ENCODE measurements at places on chromosomes 4 and X. TPM values are rescaled to one million over a fixed set of nuclear protein-coding genes. Genes with fewer than 3 reads are reported as not detected.

GRCh38 chrX:80282535-80282934 is 137.7 kb upstream of the TENT5D start:
- H3K4me3 ChIP-seq = no peak overlapping the region
- no peak for DNase-seq
- no peak overlapping the region for H3K27ac ChIP-seq
- no peaks in the 10 kb centered on the region for H3K27me3 ChIP-seq

ZNF732 gene
- not detected for total RNA-seq

DNA sequence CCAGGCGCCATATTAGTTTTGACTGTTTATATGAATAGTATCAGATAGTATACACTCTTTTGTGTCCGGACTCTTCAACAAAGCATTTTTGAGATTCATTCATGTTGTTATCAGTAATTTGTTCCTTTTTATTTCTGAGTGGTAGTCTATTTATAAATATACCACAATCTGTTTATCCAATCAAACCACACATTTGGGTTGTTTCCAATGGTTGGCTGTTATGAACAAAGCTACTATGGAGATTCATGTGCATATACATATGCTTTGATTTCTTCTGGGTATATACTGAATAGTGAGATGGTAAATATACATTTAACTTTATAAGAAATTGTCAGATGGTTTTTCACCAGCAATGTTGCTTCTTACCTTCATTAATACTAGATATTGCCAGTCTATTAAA is 36.8 kb upstream of the TAPT1 start:
- DNase-seq = no peak
- no peaks in the 10 kb centered on the region for H3K27me3 ChIP-seq
- H3K36me3 ChIP-seq = no peaks in the 10 kb centered on the region
- no peak overlapping the region for H3K4me3 ChIP-seq

DNA sequence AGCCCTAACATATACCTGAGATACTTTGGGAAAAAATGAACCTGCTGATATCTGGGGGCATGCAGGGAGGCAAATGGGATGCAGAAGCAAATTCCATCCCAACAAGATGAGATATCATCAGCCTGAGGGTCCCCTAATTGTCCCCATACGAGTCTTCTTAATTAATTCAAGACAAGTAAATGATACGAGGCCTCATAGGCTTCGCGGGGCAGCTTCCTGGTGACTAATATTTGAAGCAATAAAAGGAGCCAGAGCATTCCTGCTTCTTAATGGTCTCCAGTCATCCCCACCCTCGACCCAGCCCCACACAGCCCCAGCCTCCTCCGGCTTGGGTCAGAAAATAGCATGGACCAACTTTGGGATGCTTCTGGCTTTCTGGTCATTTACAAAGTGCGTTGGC is 99.6 kb upstream of the MSX1 start:
- H3K27ac ChIP-seq = no peak overlapping the region
- H3K4me3 ChIP-seq = no peak overlapping the region
- no peaks in the 10 kb centered on the region for H3K4me1 ChIP-seq
- H3K36me3 ChIP-seq = no peaks in the 10 kb centered on the region
- no peaks in the 10 kb centered on the region for H3K27me3 ChIP-seq

DNA sequence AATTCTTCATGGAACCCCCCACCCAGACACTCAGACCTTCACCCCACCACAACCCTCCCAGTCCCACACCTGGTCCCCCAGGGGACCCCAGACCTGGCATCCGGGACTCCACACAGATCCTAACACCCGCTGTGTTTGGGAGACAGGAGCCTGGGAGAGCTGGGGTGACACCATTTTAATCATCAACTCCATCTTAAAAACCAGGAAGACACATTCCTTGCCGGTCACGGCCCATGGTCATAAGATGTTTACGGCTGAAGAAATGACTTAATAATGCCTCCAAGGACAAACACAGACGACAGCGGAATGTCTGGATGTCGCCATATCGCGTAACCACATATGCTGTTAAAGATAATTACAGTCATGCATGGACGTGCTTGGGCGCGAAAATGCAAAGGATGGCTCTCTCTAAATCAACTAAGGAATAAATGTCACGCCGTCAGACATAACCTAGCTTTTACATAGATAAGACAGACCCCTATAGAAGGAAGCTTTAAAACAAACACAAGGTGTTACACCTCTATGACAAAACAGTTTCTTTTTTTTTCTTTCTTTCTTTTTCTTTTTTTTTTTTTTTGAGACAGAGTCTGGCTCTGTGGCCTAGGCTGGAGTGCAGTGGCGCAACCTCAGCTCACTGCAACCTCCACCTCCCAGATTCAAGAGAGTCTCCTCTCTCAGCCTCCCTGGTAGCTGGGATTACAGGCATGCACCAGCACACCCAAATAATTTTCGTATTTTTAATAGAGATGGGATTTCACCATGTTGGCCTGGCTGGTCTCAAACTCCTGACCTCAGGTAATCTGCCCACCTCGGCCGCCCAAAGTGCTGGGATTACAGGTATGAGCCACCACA is 2.1 kb upstream of the DHRSX start:
- H3K27ac ChIP-seq = peak overlapping the region; percentile 57
- H3K36me3 ChIP-seq = no peaks in the 10 kb centered on the region
- H3K4me1 ChIP-seq = no peaks in the 10 kb centered on the region

CLDN2 gene
- total RNA-seq = 86.5 TPM

- no peaks in the 10 kb centered on the region for H3K27me3 ChIP-seq
- H3K36me3 ChIP-seq = no peaks in the 10 kb centered on the region
- H3K4me3 ChIP-seq = no peak overlapping the region
- DNase-seq = no peak
- H3K27ac ChIP-seq = no peak overlapping the region
- no peaks in the 10 kb centered on the region for H3K4me1 ChIP-seq
These were observed 204.6 kb downstream of the PDGFRA start for GRCh38 chr4:54433686-54434085.

- no peaks in the 10 kb centered on the region for H3K4me1 ChIP-seq
- DNase-seq = no peak
- H3K27ac ChIP-seq = no peak overlapping the region
- H3K36me3 ChIP-seq = no peaks in the 10 kb centered on the region
- no peak overlapping the region for H3K4me3 ChIP-seq
These were observed 23.3 kb upstream of the ANXA5 start for GRCh38 chr4:121720109-121720508.

ZCCHC18 gene
- not detected for total RNA-seq

GRCh38 chr4:5037553-5038551 is 13.4 kb upstream of the STK32B start:
- no peaks in the 10 kb centered on the region for H3K27me3 ChIP-seq
- no peak overlapping the region for H3K27ac ChIP-seq
- no peaks in the 10 kb centered on the region for H3K36me3 ChIP-seq
- no peak overlapping the region for H3K4me3 ChIP-seq
- H3K4me1 ChIP-seq = no peaks in the 10 kb centered on the region

APOOL gene
- total RNA-seq = 8.7 TPM

DNA sequence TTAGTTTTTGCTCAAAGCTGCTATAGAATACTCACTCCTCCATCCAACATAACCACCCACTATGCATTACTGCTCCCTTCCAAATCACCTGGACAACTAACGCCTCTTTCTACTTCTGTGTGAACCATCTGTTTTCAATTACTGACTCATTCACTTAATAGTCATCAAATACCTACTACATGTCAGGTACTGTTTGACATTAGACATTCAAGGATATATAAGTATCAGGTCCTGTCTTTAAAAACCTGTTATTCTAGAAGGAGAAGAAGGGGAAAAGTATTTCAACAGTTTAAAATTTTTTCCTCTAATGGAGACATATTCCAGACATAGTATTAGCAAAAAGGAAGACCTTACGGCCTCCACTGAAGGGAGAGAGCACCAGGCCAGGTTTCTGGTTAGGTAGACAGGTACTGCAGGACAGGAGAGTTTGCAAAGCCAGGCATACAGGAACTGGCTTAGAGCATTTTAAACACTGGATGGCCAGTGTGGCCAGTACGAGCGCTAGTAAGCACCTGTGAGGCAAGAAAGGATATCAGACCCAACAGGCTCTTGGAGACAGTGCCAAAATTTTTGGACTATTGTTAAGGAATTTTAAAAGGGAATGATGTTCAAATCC is 39.0 kb downstream of the SH3RF1 start:
- H3K27me3 ChIP-seq = no peaks in the 10 kb centered on the region
- no peak overlapping the region for H3K4me3 ChIP-seq
- no peak for DNase-seq

RADX gene
- total RNA-seq = 2.9 TPM

DNA sequence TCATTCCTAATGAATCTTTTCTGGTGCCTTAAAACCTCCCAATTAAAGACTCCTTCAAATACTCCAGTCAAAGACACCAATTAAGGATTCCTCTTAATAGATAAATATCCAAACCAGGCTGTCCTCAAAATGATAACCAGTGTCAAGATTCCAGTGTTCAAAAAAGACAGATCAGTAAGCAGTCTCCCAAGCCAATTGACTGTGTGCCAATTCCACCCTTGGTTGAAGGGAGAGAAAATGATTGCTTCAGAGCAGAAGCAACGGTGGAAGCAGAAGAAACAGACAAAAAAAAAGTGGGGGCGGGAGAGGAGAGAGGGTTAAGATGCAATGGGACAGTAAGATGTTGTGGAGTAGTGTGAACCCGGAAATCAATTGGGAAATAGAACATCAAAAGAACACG is 216.0 kb upstream of the FTHL17 start:
- H3K4me3 ChIP-seq = no peak overlapping the region
- H3K4me1 ChIP-seq = no peaks in the 10 kb centered on the region
- no peak overlapping the region for H3K27ac ChIP-seq
- no peak for DNase-seq

ELF4 gene
- total RNA-seq = 17.3 TPM

- H3K27me3 ChIP-seq = no peaks in the 10 kb centered on the region
- no peaks in the 10 kb centered on the region for H3K4me1 ChIP-seq
- DNase-seq = no peak
- no peak overlapping the region for H3K27ac ChIP-seq
These were observed 57.6 kb upstream of the RAP1GDS1 start for GRCh38 chr4:98203332-98204235.

- H3K4me3 ChIP-seq = no peak overlapping the region
- no peaks in the 10 kb centered on the region for H3K36me3 ChIP-seq
- H3K27ac ChIP-seq = no peak overlapping the region
- no peak for DNase-seq
- no peaks in the 10 kb centered on the region for H3K27me3 ChIP-seq
- H3K4me1 ChIP-seq = no peaks in the 10 kb centered on the region
These were observed 60.2 kb upstream of the GPC4 start for GRCh38 chrX:133475521-133475920.

PRRG3 gene
- not detected for total RNA-seq

All from Peyer's patch (tissue), 4 donors.